HFF-Myc (cell line): ENCODE measurements at places on chromosomes 7 and 10.
A peak's percentile ranks its signal among the peaks of the same experiment; 100 is the strongest.

- no peak for DNase-seq
Observed at GRCh38 chr10:77406764-77407430, 230.7 kb downstream of the KCNMA1 start.

DNA sequence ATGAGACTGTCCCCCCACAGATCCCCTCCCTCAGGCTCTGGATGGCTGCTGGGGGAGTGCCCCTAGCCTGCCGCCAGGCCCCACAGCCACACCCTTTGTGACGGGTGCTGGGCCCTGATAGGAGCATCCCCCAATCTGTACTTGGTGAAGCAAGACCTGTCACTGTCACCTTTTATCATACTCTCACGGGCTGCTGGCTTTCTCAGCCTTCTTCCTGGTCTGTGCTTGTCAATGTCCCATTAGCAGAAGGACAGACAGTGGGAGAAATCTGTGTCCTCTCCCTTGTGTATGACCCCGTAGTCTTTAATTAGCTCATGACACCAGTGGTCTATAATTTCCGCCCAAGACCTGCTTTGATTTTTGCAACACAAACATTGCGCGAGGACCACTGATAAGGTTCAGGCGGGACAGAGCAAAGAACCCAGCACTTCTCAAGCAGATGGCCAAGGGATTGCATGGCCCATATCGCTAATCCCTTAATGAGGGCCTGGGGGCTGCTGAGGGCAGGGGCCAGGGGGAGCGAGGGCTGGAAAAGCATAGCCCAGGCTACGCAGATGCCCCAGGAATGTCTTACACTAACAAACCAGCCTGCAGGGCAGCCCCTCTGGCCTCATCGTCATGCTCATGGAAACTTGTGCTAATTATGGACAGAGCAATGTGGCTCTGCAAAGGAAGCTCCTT lies 127.8 kb downstream of the PTPN20 start:
- DNase-seq, result no peak

GRCh38 chr7:148121401-148121800 lies 469.2 kb upstream of the C7orf33 start:
- no peak for DNase-seq

DNA sequence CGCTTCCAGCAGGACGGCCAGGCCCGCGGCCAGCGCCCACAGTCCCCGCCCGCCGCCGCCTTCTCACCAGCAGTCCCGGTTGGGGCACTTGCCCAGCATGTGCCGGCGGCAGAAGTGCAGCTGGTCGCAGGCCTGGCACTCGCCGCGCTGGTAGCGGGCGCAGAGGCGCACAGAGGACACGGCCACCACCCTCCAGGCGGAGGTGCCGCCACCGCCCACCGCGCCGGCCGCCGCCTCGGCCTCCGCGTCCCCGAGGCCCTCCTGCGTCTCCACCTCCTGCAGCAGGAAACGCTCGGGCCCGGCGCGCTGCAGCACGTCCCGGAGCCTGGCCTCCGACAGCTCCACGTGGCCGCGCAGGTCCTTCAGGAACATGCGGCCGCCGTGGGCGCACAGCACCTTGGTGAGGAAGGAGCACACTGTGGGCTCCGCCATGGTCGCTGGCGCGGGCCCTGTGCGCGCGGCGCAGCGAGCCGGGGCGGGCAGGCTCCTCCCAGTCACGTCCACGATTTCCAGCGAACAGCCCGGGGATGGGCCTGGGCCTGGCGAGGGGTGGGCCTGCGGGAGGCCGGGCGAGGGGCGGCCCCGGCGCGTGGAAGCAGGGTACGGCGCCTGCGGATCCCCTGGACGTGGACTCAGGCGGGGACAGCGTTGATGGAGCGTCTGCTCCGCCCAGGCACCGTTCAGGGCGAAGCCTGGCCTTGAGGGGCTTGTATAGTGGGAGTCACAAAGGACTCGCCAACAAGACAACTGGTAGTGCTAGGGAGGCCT lies at the start of gene ZC3HAV1L:
Gene ZC3HAV1L (minus strand): TSS at position 457 of the 768 bp plus-strand sequence. CDS start 25 bp downstream, at position 432.
- no peak for DNase-seq

DNA sequence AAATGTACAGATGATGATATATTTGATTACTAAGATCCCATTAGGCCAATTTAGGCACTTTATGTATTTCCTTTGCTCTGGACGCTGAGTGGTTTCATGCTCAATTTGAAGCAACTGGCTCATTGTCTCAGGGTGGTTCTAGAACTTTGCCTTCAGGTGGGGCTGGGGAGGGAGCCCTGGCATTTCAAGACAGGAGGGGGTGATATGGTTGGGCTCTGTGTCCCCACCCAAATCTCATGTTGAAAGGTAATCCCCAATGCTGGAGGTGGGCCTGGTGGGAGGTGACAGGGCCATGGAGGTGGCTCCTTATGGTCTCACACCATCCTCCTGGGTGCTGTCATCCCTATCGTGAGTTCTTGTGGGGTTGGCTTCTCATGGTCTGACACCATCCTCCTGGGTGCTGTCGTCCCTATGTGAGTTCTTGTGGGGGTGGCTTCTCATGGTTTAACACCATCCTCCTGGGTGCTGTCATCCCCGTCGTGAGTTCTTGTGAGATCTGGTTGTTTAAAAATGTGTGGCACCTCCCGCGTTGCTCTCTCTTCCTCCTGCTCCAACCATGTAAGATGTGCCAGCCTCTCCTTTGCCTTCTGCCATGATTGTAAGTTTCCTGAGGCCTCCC lies 151.5 kb upstream of the KLF6 start:
- DNase-seq, result no peak

DNA sequence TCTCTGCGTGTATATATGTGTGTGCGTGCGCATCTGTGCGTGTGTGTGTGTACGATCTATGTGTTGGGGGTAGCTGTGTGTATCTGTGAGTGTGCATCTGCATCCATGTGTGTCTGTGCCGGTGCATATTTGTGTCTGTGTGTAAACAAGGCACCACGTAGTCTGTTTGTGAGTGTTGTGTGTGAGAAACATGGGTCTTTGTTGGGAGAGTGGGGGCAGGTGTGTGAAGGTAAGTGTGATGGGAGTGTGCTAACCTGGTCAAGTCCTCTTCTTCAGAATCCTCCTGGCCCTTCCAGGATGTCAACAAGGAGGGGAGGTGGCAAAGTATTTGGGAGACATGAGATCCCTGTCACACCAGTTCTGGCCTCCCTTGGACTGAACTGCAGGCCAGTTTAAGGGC lies 87.2 kb downstream of the HIF1AN start:
- DNase-seq, result no peak

DNA sequence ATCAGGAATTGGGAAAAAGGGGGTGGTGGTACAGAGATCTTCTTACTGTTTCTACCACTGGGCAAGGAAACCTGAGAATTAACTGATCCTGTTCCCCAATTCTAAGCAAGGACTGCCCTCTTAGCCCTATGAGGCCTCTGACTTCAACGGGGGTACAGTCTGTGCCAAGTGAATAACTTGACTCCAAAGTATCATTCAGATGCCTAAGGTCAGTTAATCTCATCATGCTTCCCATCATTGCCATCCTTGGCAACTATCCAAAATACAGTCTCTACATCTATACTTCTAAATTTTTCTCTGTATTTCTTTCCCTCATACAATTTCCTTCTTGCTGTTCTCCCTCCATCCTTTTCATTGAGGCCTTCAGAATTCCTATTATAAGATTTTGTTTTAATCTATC lies 10.5 kb downstream of the PPP3CB start:
- no peak for DNase-seq

DNA sequence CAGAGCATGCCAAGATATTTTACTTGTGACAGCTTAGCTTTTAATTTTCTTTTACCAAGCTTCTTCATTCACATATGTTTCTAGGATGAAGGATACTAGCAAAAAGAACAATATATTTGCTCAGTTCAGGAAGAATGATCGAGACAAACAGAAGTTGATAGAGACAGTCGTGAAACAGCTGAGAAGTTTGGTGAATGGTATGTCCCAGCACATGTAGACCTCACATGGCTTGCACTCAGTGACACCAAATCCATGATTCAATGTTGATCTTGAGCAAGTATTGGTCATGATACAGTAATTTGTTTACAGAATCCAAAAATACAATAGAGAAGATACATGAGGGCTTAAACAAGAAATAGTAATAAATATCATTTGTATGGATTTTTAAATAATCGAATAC lies 2.5 kb upstream of the CYP26C1 start:
- no peak for DNase-seq

- DNase-seq, result no peak
Observed at GRCh38 chr7:90568213-90568612, 27.9 kb upstream of the CDK14 start.

DNA sequence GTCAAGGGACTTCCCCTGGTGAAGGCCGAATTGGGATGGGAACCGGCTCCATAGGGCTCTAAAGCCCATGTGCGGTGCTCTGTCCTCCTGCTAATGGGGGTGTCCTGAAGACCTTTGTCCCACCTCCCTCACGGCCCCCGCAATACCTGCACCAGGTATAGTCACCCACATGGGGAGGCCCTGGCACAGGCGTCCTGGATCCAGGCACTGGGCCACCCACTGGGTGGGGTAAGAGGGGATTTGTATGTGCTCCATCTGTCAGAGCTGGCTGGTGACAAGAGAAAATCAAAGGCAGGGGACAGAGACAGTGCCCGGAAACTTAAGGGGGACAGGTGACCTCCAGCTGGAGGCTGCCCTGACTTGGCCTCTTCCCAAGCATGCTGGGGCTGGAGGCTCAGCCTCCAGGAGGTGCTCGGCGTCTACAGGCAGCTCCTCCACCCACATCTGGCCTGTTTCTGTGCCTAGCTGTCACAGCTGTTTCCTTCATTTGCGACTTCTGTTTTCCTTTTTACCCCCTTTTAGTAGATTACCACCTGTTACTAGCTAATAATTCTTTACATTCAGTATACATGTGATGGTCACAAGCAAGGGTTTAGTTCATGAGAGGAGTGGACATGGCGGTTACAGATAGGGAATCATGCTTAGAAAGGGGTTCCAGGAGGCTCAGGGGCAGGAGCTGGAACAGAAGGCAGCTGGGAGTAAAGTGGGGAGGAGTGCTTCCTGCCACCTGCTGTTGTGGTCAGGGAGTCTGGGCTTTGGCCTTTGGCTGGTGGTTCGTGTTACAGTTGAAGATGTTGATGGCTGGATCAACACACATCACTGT lies 2.3 kb upstream of the CUZD1 start:
- peak; percentile 51 for DNase-seq

DNA sequence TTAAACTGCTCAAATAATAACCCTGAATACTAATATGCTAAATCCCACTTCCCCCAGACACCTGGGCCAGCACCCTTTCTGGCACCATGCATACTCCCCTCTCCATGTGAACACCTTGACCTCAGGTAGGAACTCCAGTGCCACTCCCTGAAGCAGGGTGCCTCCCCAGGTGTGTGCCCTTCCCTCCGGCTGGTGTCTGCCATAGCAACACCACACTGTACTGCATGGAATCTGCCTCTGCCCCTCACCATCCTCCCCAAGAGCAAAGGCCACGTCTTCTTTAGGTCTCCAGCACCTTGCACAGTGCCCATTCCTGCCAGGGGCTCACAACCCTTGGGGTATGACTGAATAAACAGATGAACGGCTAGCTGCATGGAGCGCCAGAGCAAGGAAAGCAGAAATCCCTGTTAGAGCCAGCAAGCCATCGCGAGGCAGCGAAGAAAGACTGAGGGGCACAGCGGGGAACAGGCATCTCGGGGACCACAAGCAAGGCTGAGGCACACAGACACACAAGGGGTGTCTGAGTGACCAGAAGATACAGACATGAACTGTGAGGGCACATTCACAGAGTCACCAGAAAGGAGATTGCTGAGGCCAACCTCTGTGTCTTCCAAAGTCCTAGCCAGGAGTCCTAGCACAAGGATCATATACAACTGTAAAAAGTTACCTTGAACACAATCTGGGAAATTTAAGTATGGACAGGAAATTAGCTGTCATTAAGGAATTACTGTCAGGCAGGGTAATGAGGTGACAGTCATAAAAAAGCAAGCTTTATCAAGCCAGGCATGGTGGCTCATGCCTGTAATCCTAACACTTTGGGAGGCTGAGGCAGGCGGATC lies 25.7 kb downstream of the COBL start:
- DNase-seq, result no peak

GRCh38 chr10:60003651-60004523 lies 97.5 kb upstream of the CCDC6 start:
- no peak for DNase-seq

DNA sequence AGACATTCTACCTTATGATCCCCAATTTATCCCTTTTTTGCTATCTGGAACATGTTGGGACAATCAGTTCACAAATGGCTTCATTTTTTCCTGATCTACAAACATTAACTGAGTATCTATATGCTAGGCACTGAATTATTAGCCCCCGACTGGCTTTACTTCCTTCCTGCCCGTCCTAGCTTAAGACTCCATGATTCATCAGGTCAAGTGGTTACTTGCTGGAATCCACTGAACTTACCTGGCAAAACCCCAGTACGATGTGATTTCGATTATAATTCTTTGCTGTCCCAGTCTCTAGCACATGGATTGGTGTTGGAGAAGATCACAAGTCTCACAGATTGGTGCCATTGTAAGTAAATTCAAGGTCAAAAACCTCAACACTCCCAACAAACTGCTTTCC lies 77.1 kb downstream of the ORC5 start:
- no peak for DNase-seq

DNA sequence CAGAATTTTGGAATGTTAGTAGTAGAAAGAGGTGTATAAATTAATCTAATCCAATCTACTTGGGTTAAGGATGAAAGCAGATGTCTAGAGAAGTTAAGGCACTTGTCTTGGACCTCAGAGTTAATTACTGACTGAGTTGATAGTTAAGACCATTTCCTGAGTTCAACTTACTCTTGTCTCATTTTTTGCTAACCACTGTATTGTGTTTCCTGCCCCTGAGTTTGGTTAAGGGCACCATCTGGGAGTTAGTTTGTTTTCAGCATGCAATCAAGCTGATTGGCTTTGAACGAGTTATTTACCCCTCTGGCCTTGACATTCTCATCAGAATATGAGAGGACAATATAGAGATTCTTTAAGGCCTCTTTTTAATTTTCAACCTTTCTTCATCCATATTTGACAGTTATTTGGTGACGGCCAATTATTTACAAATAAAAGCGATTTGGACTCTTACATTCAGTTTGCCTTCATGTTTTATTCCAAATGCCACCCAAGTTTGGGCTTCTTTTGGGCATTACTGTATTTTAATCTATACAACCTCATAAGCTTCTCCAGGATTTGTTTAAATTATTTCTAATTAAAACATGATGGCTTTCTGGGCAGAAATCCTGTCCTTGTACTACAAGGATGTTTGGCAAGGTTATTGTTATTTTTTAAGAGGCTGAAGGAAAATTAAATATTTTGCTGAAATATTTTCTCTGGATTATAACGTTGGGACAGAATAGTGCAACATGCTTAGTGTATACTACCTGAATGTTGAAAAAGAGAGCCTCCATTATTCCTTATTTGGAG lies 225.0 kb downstream of the CACNB2 start:
- DNase-seq, result no peak

GRCh38 chr10:119768455-119769094 lies 42.7 kb downstream of the INPP5F start:
- DNase-seq, result no peak

GRCh38 chr10:25959540-25960232 lies 25.7 kb downstream of the MYO3A start:
- no peak for DNase-seq
